ENCODE measurements at places on chromosomes 2 and 18.

DNA sequence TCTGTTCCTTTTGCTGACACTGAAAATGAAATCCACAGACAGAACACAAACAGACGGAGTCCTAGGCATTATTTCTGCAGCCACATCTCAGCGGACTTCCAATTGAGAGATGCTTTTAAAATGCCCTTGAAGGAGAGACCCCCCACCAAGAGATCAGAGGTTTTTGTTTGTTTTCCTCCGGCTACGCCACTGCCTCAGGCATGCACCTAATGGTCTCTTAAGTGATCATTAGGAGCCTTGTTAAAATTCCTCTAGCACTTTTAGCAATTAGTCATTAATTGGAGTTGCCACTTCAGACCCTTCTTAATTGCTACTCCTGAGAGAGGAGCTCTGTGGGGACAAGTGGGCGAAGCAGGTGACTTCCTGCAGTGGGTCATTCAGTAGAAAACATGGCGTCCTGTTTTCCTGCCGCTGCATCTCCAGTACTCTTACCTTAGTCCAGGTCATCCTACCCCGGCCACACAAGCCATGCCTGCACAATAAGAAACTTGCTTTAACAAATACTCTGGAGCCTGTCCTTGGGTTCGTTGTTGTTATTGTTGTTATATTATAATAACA is 257.7 kb upstream of the CHAC2 start:
- no peak for DNase-seq

- peak; percentile 10 for DNase-seq
Observed at GRCh38 chr2:216633616-216634369, 573 bp downstream of the IGFBP2 start.

DNA sequence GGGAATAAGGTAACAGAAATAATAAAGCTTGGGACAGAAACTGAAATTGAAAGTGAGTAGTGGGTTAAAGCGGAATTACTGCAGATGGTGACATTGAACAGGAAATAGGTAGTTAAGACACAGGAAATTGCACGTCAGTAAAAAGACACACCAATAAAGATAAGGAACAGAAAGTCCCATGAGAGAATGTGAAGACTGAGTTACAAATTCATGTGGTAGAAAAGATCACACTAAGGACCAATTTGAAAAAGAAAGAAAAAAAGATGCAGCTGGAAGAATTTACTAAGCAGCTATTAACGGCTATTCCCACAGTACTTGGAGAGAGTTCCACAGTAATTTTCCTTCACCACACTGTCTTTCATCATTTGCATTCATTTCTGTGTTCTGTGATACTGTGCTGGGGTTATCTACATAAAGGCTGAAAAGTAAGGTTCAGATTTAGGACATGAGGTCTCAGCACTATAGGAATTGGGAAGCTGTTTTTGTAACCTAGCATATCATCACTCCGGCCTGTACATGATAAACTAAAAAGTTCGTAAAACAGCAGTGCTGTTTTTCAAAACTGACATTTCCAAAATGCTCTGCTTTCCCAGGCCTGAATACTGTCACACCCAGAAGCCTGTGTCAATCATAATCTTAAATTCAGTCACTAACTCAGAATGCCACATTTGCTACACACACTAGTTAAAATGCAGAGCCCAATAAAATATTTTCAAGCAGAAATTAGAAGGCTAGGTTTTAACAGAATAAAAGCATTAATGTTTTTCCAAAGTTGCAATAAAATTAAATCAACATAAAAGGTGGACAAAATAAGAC is 42.9 kb downstream of the SRBD1 start:
- no peak for DNase-seq

DNA sequence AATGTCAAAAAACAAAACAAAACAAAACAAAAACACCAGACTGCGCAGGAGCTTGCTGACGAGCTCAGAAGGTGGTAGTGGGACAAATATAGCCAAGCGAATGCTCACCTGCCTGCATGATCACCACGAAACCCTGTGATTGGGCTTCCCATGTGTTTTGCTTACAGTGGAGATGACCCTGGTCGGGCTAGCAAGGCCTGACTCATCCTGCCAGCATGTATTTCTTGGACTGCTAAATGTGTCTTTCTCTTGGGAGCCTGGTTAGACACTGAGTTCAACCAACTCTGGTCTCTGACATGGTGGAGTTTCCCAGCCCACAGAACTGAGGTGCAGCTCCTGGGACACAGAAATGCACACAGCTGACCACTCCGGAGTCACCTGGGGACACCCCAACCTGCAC is 30.7 kb upstream of the DUSP2 start:
- DNase-seq = no peak

GRCh38 chr2:76197428-76197827 is 486.7 kb upstream of the GCFC2 start:
- no peak for DNase-seq

DNA sequence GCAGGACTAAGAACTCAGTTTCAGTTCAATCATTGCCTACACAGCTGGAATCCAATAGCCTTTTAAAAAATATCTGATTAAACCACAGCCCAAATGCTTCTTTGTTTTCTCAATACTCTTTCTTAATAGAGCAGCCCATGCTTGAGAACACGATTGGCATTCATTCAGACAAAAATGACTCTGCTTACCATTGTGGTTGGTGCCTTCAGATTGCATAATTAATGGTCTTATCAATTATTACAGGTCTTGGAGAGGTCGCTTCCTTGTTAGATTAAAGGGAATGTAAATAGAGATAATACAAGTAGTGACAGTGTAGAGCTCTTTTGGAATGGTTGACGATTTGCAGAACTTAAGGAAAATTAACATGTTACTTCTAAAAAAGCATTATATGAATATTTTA is 107.2 kb downstream of the RNF152 start:
- no peak for DNase-seq

GRCh38 chr18:58565021-58565420 is 63.9 kb downstream of the ALPK2 start:
- no peak for DNase-seq

DNA sequence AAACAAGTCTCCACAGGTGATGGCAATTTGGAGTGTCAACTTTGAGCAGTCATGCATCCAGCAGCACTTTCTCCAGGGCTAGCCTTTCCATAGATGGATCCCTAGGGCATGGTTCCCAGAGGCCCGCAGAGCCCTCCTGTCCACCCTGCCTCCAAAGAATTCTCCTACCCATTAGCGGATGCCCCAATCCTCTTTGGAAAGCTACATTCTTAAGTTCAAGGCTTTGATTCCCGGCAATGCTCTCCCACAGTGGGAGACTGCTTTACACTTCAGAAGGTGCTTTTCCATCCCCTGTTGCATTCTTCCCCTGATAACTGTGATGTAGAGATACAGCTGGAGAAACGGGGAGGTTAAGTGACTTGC is 61.3 kb downstream of the ACAA2 start:
- no peak for DNase-seq

DNA sequence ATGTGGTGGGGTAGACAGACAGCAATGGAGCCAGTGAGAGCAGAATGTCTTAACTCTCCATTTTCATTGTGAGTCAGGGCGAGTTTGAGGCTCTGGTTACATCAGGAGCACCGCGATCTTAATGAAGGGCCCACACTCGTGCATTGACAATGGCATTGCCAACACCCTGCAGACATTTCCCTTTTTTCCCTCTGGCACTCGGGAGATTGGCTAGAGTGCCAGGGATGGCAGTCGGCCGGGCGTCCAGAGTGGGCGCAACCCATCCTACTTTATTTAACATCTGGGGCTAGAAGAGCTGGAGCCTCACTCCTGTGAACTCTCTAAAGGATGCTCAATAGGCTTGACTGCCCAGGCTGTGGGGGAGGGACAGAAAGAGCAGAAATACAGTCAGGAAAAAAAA is 9.7 kb downstream of the PROKR1 start:
- peak; percentile 33 for DNase-seq

DNA sequence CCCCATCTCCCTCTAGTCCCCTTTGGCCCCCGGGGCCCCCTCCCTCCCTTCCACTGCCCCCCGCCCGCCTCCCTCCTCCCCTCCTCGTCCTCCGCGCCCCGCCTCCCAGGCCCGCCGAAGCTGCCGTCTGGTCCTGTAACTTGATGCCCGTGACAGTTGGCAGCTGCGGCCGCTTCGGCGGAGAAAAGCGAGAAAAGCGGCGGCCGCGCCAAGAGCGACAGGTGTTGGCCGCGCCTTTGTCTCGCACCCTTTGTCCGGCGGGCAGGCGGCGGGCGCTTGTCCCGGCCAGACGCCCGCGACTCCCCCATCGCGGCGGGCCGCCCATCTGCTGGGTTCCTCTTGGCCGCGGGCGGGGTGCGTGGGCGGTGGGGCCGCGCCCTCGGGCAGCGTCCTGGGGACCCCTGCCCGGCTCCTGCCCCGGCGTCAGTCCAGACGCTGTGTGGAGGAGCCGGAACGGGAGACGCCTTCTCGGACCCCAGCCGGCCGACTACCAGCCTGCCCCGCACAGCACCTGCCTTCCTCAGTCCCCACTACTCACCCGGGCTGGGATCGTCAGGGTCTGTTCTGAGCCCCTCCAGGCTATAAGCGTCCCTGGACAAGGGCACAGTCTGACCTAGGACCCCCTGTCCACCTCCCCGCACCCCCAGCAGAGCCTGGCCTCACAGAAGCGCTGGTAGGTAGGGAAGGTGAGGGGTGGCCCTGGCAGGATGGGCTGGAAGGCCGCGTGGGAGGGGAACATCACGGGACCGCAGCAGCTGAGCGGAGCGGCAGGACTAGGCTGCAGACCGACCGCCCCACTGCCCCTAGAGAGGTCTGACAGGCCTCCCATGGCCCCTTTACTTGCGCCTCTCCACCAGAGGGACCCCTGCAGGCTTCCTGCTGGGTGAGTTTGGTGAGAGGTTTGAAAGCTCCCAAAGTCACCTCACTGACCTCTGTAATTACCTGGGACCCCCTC is 1.2 kb upstream of the HES6 start:
- no peak for DNase-seq

GRCh38 chr2:197191940-197192322 is 118.6 kb downstream of the ANKRD44 start:
- peak; percentile 55 for DNase-seq

GRCh38 chr2:75595541-75596395 is 35.0 kb upstream of the EVA1A start:
- DNase-seq = no peak

- no peak for DNase-seq
Observed at GRCh38 chr2:208256192-208256782, 1.4 kb upstream of the IDH1 start.

- no peak for DNase-seq
Observed at GRCh38 chr2:225233234-225233633, 166.3 kb upstream of the NYAP2 start.

- DNase-seq = no peak
Observed at GRCh38 chr2:74019516-74019915, 34.8 kb downstream of the TET3 start.
